ENCODE measurements at places on chromosomes 7 and 10. TPM values are rescaled to one million over a fixed set of nuclear protein-coding genes. Genes with fewer than 3 reads are reported as not detected.

- DNase-seq: no peak
Measured at GRCh38 chr10:129647590-129647989, 180.5 kb downstream of the MGMT start.

- no peak for DNase-seq
Measured at GRCh38 chr10:58821752-58822056, 309.0 kb downstream of the BICC1 start.

DNA sequence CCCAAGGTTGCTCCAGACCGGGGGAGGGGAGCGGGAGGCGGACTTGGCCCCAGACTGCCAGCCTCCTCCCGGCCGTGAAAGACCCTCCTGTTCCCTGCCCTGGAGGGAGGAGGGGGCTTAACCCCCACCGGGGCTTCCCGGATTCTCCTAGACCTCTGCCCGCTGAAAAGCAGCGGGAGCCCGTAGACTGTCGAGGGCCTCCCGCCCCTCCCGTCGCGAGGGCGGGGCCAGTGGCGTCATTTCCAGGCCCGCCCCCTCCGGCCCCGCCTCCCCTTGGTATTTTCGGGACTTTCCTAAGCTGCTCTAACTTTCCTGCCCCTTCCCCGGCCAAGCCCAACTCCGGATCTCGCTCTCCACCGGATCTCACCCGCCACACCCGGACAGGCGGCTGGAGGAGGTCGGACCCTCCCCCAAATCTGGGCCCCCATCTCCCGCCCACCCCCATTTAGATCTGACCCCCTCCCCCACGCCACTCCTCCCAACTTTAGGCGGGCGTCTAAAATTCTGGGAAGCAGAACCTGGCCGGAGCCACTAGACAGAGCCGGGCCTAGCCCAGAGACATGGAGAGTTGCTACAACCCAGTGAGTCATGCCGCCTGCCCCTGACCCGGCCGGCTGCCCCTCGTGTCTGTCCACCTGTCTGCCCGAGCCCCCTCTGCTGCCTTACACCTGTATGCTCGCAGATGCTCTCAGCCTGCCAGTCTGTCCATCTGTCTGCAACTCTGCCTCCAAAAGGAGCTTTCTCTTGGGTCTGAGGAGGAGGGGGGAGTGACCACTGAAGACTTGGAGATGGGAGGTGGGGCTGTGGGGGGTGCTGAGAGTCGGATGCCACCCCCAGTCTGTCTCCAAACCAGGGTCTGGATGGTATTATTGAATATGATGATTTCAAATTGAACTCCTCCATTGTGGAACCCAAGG lies at the start of gene NFKB2:
TSS of gene NFKB2 (plus strand) at position 306 of the 917 bp plus-strand sequence. CDS start at position 561, 255 bp downstream.
- DNase-seq: peak; percentile 86

- no peak for DNase-seq
Measured at GRCh38 chr10:61752111-61753011, 89.6 kb downstream of the CABCOCO1 start.

DNA sequence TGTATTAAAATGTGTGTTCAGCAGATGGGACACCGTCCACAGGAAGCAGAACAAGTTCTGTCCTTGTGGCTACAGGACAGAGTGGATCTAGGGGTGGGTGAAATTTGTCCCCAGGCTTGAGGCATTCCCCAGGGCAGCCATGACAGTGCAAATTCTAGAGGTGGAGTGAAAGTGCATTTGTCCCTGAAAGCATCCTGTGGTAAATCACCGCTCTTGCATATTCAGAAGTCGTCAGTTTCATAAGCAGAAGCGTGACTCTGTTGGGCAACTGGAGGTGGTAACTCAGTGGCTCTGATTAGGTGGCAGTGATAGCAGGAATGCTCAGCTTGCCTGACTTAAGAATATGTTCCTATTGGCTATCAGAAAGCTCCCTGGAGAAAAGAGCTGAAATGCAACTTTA lies 96.6 kb downstream of the SNX10 start:
- DNase-seq: no peak

DNA sequence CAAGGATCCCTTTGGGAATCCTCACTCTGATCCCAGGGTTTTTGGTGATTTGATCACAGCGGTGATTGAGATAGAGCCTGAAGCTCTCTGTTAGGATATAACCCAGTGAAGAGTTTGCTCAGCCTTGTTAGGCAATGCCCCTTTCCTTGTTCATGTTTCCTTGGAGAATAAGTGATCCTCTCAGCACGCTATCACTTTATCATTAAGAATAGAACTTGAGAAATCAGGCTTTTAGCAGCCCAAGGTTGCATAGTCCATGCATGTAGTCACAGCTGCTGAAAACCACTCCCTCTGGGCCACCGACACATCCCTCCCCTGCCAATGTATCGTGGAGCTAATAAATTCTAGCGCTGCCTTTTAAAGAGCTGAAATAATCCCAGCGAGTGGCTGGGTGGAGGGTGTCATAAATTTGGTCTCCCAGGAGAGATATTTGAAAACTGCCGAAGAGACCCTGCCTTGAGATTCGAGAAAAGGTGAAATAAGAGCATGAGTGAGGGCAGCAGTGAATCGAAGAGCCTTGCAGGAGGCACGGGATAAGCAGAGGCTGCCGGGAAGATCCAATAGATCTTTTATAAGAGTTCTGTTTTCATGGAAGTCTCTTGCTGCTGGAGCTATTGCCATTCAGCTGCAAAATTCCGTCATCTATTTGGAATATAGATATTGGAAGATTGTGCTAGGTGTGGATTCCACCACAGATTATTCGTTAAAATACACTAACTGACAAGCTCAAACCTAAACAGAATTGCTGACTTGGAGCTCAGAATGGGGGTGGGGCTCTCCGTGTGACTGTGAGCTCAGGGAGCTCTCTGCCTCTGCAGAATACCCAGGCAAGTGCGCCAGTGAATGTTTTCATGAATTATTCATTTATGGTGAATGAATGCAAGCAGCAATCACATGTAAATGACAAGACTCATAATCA lies 249.8 kb downstream of the TRIL start:
- DNase-seq: no peak

- DNase-seq: no peak
Measured at GRCh38 chr10:110168601-110169481, 38.6 kb upstream of the MXI1 start.

DNA sequence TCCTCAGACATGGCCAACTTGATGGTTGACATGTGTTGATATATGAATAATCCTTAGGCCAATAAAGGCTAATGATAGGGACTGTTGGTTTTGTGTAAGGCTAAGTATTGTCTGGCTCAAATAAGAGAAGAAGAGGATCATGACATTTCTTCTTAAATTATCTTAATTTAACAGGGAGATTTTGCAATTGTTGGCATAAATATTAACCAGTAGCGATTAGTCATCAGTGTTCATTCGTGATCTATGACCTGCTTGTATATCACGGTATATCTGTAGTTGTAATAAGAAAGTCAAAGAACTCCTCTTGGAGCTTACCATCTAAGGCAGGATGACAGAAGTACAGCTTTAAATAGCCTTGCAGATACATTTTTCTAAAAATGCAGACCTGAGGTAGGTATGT lies 196.4 kb downstream of the CREB5 start:
- no peak for DNase-seq

GRCh38 chr7:44216521-44217222 lies 15.9 kb downstream of the YKT6 start:
- no peak for DNase-seq

ZFAND4 gene
- 29.8 TPM for total RNA-seq

DPP6 gene
- not detected for total RNA-seq

CCDC201 gene
- total RNA-seq: not detected

- DNase-seq: no peak
Measured at GRCh38 chr10:97267671-97268070, 24.8 kb downstream of the ARHGAP19 start.

DNA sequence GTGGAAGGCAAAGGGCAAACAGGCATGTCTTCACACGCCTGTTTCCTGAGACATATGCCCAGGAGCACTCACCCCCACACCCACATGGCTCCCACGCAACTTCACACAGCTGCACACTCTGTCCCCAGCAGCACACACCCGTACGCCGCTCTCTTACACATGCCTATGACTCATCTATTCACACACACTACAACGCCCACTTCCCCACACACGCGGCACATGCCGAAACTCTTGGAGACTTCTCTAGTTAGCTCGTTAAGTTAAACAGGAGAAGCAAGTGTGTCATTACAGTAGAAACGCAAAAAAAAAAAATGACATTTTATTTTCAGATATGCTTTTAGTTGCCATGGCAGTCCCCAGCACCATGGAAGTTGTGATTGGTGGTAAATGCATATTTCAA lies 6.7 kb downstream of the CALN1 start:
- no peak for DNase-seq

FAS gene
- total RNA-seq: 47.3 TPM

DNA sequence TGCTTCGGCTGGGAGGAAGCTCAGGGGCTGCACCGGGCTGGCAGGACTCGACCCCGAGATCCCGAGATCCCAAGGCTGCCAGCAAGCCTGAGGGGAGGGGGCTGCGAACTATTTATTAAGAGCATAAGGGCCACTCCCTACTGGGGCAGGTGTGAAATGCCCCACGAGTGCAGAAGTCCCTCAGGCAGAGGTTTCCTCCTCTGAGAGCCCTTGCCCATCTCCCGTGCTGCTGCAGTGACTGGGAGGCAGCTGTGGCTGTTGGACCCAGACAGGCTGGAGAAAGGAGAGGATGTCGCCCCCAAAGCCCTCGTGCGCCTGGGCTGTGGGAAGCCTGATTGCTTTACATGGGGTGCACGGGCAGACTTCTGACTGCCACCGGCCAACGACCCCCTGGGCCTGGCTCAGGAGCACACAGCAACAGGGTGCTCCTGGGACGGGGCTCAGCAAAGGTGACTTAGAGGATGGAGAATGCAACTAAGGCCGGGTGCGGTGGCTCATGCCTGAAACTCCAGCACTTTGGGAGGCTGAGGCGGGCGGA lies 39.8 kb downstream of the RGS10 start:
- no peak for DNase-seq

GRCh38 chr10:115665549-115665948 lies 572.4 kb downstream of the ATRNL1 start:
- DNase-seq: no peak
